ENCODE measurements at places on chromosomes 2 and 18. TPM values are rescaled to one million over a fixed set of nuclear protein-coding genes. Genes with fewer than 3 reads are reported as not detected.

RFTN2 gene
- not detected for total RNA-seq

SPR gene
- total RNA-seq = not detected

TYMS gene
- total RNA-seq = not detected

KLHL29 gene
- total RNA-seq = 1.9 TPM

EVX2 gene
- not detected for total RNA-seq

LCT gene
- total RNA-seq = 0.06 TPM

GTF2A1L gene
- total RNA-seq = not detected

FSHR gene
- not detected for total RNA-seq

SEPTIN10 gene
- total RNA-seq = 5.7 TPM

ARL6IP6 gene
- total RNA-seq = 22.7 TPM

SIX3 gene
- not detected for total RNA-seq

ARHGAP25 gene
- 162 TPM for total RNA-seq

GAREM1 gene
- 0.52 TPM for total RNA-seq

UGT1A9 gene
- not detected for total RNA-seq

COL3A1 gene
- total RNA-seq = not detected

ATP6V1B1 gene
- total RNA-seq = not detected

ANKRD53 gene
- not detected for total RNA-seq

TUBA4B gene
- not detected for total RNA-seq

LIMS1 gene
- 126 TPM for total RNA-seq

GAL3ST2 gene
- 0.39 TPM for total RNA-seq

GDF7 gene
- total RNA-seq = 0.19 TPM

SLC38A11 gene
- not detected for total RNA-seq

XDH gene
- total RNA-seq = not detected

UBE2F gene
- total RNA-seq = 35.7 TPM

DCAF17 gene
- 30.3 TPM for total RNA-seq

C1QL2 gene
- not detected for total RNA-seq

CELF4 gene
- not detected for total RNA-seq

SCG2 gene
- total RNA-seq = not detected

SF3B1 gene
- total RNA-seq = 601 TPM

LONRF2 gene
- total RNA-seq = 0.06 TPM

CYRIA gene
- 0.32 TPM for total RNA-seq

CTNNA2 gene
- not detected for total RNA-seq

RNF125 gene
- total RNA-seq = 40.3 TPM

SIGLEC15 gene
- total RNA-seq = not detected

PLGLB2 gene
- 3.3 TPM for total RNA-seq

ATP8B1 gene
- total RNA-seq = not detected

CPO gene
- total RNA-seq = not detected

INPP1 gene
- 3.2 TPM for total RNA-seq

GALNT14 gene
- 0.32 TPM for total RNA-seq

CCDC85A gene
- total RNA-seq = not detected

ACKR3 gene
- 4.2 TPM for total RNA-seq

PRSS56 gene
- not detected for total RNA-seq

HNMT gene
- 1.1 TPM for total RNA-seq

SPIRE1 gene
- 1.8 TPM for total RNA-seq

SKA1 gene
- 0.47 TPM for total RNA-seq

IL36G gene
- total RNA-seq = not detected

PPP4R1 gene
- total RNA-seq = 71.0 TPM

CYTIP gene
- 248 TPM for total RNA-seq

GALM gene
- 35.8 TPM for total RNA-seq

SULT1C2 gene
- 0.23 TPM for total RNA-seq
